ENCODE measurements at places on chromosomes 3 and 15.

- DNase-seq, result no peak
Observed at GRCh38 chr3:129161860-129162271, 1.0 kb upstream of the ISY1 start.

- no peak for DNase-seq
Observed at GRCh38 chr3:12258911-12259310, 30.0 kb upstream of the PPARG start.

DNA sequence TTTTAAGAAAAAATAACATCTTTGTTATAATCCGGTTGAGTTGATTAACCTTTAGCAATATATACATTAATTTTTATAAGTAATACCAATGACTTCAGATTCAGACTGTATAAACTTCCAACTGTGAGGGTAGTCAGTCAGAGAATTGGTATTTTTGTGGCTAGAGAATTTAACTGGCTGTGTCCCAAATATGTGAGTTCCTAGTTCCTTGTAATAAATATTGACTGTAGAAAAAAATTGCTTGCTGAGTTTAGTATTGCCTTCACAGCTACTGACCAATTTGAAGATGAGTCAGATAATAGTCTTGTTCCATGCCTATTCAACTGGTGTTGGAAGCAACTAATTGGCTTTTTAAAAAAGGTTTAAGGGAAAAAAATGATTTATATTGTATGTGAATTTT is 210.8 kb downstream of the GAP43 start:
- no peak for DNase-seq

- DNase-seq, result no peak
Observed at GRCh38 chr3:129047553-129047839, 13.1 kb upstream of the GP9 start.

DNA sequence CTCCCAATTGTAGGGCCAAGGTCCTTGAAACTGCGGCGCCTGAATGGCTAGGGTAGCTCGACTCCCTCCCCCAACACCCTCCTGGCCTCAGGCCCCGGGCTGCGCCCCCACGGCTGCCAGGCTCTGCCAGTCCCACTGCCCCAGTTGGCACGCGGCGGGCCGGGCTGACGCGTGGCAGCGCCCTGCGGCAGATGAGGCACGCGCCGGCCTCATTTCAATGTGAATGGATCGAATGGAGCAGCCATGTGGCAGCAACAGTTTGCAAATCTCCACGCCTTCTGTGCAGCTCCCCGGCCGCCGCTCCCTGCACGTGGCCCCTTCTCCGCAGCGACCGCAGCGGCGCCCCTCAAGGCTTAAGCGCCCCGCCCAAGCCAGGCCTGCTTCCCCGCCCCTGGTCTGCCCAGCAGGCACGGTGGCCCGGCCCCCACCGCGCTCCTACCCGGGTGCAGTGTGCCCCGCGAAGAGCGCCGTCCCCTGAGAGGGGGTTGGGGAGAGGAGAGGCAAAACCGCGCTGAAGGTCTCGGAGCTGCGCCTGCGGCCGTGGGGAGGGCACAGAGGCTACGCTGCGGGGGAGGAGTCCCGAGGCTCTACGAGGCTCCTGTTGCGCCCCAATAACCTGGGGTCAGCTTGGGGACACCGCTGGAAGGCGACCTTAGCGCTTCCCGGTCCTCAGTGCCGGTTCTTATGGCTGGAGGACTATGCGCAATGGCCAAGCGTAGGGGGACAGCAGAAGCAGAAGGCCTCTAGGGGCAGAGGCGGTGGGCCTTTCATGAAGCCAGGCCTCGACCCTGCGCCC is 3.1 kb upstream of the DLL4 start:
- no peak for DNase-seq

GRCh38 chr15:36106640-36107335 is 472.6 kb upstream of the CDIN1 start:
- no peak for DNase-seq

DNA sequence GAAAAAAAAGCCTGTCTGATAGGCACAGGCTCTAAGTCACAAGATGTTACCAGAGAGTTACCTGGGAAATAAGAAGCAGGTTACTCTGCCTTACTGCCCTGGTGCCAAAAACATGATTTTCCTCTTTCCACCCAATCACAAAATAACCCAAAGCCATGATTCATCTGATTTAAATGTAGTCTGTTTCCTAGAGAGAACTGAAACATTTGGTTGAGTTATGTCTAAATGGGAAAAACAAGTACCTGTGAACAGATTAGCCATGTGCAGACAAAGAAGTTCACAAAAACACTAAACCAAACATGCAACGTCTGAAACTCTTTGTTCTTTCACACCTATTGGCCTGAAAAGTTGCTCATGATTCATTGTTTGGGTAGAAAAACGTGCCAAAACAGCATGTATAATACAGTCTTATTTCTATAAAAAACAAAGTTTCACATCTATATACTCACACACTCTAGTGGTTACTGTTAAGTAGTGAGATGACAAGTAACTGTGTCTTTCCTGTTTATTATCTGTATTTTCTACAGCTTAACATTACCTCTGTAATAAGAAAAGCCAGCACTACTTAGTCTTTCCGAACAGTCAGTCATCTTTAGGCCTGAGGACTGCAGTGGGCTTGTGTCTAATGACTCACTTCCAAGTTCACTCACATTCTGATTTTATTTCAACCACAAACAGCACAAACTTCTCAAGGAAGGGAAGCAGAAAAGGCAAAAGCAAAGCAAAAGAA is 30.2 kb downstream of the FAM174B start:
- DNase-seq, result no peak

Data from activated CD8-positive, alpha-beta memory T cell treated with anti-CD3 and anti-CD28 coated beads for 1 hour (primary cell).